ENCODE measurements at places on chromosomes 6 and 20. TPM values are rescaled to one million over a fixed set of nuclear protein-coding genes. Genes with fewer than 3 reads are reported as not detected.

Gene VIP
- total RNA-seq: 0.22 TPM

Gene FOXC1
- 3.9 TPM for total RNA-seq

Gene BAG2
- total RNA-seq: 0.38 TPM

Gene EMILIN3
- 0.44 TPM for total RNA-seq

Gene ELOVL4
- 7.4 TPM for total RNA-seq

Gene ESR1
- total RNA-seq: 0.40 TPM

Gene RIPPLY2
- total RNA-seq: not detected

Gene SAPCD1
- total RNA-seq: 1.2 TPM

DNA sequence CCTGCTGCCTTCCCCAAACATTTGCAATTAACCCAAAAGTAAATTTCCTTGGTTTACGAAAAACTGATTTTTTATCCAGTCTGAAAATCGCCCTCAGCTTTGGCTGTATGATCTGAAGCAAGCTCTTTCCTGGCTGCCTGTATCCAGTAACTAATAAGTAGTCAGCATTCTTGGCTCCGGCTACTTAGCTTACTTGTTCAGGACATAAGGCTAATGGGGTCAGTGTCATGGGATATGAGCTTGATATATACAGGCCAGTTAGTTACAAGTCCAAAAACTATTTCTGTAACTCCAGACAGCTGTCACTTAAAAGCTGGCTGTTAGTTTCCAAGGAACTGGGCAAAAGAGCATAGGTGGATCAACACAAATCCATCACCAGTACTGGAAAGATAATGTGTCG is 56.2 kb downstream of the KHDC1L start:
- H3K27ac ChIP-seq: no peak overlapping the region
- H3K36me3 ChIP-seq: no peaks in the 10 kb centered on the region
- H3K4me1 ChIP-seq: no peaks in the 10 kb centered on the region
- H3K27me3 ChIP-seq: no peaks in the 10 kb centered on the region

- H3K4me3 ChIP-seq: no peak overlapping the region
- H3K27ac ChIP-seq: no peak overlapping the region
- no peak for DNase-seq
- H3K4me1 ChIP-seq: no peaks in the 10 kb centered on the region
- no peaks in the 10 kb centered on the region for H3K36me3 ChIP-seq
Observed at GRCh38 chr20:17665756-17666155, 16.3 kb downstream of the RRBP1 start.

DNA sequence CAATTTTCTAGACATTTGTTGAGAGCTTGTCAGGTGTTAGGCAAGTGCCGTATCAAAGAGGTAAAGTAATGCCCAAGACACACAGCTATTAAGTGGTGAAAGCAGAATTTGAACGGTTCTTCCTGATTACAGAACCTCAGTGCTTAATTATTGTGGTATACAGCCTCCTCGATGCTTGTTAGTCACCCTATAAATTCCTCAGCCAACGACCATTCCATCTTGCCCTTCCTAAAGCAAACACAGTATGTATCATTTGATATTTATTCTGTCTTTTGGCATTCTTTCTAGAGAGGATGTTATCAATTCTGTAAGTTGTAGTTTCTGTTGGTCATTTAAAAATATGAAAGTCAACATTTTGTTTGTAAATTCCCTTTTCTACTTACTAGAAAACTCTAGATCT is 297.8 kb upstream of the BMP2 start:
- no peak for DNase-seq
- no peaks in the 10 kb centered on the region for H3K27me3 ChIP-seq
- no peak overlapping the region for H3K27ac ChIP-seq
- H3K4me1 ChIP-seq: no peaks in the 10 kb centered on the region
- no peaks in the 10 kb centered on the region for H3K36me3 ChIP-seq

GRCh38 chr20:41140226-41141133 is 3.1 kb downstream of the PLCG1 start:
- H3K27ac ChIP-seq: peak overlapping the region; percentile 98
- H3K4me3 ChIP-seq: peak overlapping the region; percentile 98
- peaks cover 8% of the 10 kb centered on the region for H3K36me3 ChIP-seq
- H3K4me1 ChIP-seq: peaks cover 38% of the 10 kb centered on the region
- no peak for DNase-seq
- no peaks in the 10 kb centered on the region for H3K27me3 ChIP-seq

- peaks cover 25% of the 10 kb centered on the region for H3K4me1 ChIP-seq
- no peaks in the 10 kb centered on the region for H3K27me3 ChIP-seq
- H3K27ac ChIP-seq: peak overlapping the region; percentile 36
- no peak for DNase-seq
- H3K4me3 ChIP-seq: no peak overlapping the region
Observed at GRCh38 chr20:51393571-51393970, 148.9 kb downstream of the NFATC2 start.

- no peaks in the 10 kb centered on the region for H3K36me3 ChIP-seq
- H3K27me3 ChIP-seq: no peaks in the 10 kb centered on the region
- H3K4me3 ChIP-seq: peak overlapping the region; percentile 54
- peaks cover 22% of the 10 kb centered on the region for H3K4me1 ChIP-seq
- DNase-seq: no peak
- peak overlapping the region; percentile 56 for H3K27ac ChIP-seq
Observed at GRCh38 chr20:3980260-3981131, 34.9 kb downstream of the RNF24 start.

- no peak within 1 kb of the TSS for H3K4me3 ChIP-seq
Observed at GRCh38 chr6:11778648-11779328, at the start of gene ADTRP. ADTRP (minus strand) TSS chr6:11778803; CDS start chr6:11778759, 44 bp downstream.

DNA sequence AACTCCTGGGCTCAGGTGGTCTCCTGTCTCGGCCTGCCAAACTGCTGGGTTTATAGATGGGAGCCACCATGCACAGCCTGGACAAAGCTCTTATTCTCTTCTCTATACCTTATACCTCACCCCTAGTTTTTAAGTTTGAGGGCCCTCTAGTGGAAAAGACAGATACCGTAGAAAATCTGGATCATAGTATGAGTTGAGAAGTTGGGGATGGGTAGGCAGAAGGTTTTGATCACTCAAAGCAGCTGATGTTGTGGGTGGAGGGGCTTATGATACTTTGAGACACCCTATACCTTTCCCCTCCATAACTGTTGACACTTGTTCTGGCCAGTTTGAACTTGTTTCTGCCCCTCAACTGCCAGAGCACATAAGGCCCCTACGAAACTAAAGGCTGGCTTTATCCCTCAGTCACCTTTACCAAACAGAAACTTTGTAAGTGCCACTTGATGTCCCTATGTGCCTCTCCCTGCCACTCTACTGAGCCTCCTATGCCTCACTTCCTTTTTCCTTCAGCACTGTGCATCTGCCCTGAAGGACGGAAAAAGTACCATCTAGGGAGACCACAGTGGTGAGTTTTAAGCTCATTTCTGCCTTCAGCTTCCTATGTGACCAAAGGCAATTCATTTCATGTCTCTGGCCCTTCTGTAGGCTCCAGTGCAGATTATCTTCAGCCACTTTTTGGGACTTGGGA is 28.6 kb downstream of the RALY start:
- no peak overlapping the region for H3K4me3 ChIP-seq
- H3K27ac ChIP-seq: no peak overlapping the region
- DNase-seq: no peak
- H3K27me3 ChIP-seq: no peaks in the 10 kb centered on the region
- H3K4me1 ChIP-seq: peaks cover 17% of the 10 kb centered on the region
- H3K36me3 ChIP-seq: no peaks in the 10 kb centered on the region

GRCh38 chr6:15675536-15676220 is 12.8 kb upstream of the DTNBP1 start:
- H3K4me3 ChIP-seq: no peak overlapping the region
- H3K4me1 ChIP-seq: no peaks in the 10 kb centered on the region
- peaks cover 9% of the 10 kb centered on the region for H3K27me3 ChIP-seq
- no peaks in the 10 kb centered on the region for H3K36me3 ChIP-seq
- no peak overlapping the region for H3K27ac ChIP-seq

DNA sequence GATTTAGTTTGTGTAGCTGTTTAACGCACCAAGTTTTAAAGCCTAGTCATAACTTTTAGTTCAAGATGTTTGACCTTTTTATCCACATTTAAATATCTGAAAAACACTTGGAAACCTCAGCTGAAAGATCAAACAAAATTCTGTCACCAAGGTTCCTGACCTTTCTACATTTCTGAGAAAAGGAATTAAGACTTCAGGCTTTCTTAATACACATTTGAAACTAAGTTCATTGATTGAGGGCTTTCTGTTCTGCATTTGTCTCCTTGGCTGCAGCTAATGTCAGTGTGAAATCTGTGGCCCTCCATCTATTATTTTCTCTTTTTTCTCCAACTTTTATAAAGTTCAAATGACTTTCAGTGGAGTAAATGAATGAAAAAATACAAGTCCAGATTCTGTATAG is 22.7 kb upstream of the FBXL4 start:
- H3K36me3 ChIP-seq: no peaks in the 10 kb centered on the region
- no peak overlapping the region for H3K27ac ChIP-seq
- no peaks in the 10 kb centered on the region for H3K27me3 ChIP-seq
- H3K4me3 ChIP-seq: no peak overlapping the region

- peaks cover 6% of the 10 kb centered on the region for H3K36me3 ChIP-seq
- H3K27ac ChIP-seq: no peak overlapping the region
- no peak for DNase-seq
- H3K4me1 ChIP-seq: peaks cover 39% of the 10 kb centered on the region
- no peak overlapping the region for H3K4me3 ChIP-seq
Observed at GRCh38 chr6:38179300-38179699, 359.8 kb downstream of the ZFAND3 start.

GRCh38 chr6:145502416-145502815 is 232.9 kb downstream of the EPM2A start:
- H3K4me1 ChIP-seq: no peaks in the 10 kb centered on the region
- no peaks in the 10 kb centered on the region for H3K36me3 ChIP-seq
- H3K27me3 ChIP-seq: no peaks in the 10 kb centered on the region
- H3K27ac ChIP-seq: no peak overlapping the region
- no peak for DNase-seq

GRCh38 chr6:36547646-36548400 is 544 bp upstream of the STK38 start:
- peak overlapping the region; percentile 96 for H3K27ac ChIP-seq
- no peak for DNase-seq
- no peaks in the 10 kb centered on the region for H3K27me3 ChIP-seq
- no peaks in the 10 kb centered on the region for H3K36me3 ChIP-seq
- H3K4me3 ChIP-seq: no peak overlapping the region

- H3K4me1 ChIP-seq: peaks cover 8% of the 10 kb centered on the region
- H3K27ac ChIP-seq: no peak overlapping the region
- peaks cover 5% of the 10 kb centered on the region for H3K36me3 ChIP-seq
- H3K27me3 ChIP-seq: no peaks in the 10 kb centered on the region
Observed at GRCh38 chr20:34916774-34917354, 38.7 kb downstream of the GSS start.

DNA sequence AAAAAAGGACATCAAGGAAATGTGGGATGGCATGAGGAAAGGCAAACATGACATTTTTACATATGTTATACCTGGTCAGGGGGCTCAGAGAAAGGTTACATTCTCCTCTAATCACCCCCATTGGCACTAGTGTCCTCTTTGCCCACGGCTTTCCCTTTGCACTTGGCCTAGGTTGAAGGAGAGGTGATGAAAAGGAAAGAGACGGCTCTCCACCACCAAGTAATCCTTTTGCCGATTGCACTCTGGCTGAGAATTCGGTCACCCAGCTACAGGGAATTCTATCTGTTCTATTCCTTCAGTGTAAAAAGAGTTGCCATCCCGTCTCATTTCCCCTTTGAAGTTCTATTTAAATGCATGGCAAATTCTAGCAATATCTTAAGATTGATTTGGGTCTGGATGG is 10.4 kb downstream of the VGLL2 start:
- H3K36me3 ChIP-seq: no peaks in the 10 kb centered on the region
- H3K4me3 ChIP-seq: no peak overlapping the region
- H3K4me1 ChIP-seq: peaks cover 5% of the 10 kb centered on the region

DNA sequence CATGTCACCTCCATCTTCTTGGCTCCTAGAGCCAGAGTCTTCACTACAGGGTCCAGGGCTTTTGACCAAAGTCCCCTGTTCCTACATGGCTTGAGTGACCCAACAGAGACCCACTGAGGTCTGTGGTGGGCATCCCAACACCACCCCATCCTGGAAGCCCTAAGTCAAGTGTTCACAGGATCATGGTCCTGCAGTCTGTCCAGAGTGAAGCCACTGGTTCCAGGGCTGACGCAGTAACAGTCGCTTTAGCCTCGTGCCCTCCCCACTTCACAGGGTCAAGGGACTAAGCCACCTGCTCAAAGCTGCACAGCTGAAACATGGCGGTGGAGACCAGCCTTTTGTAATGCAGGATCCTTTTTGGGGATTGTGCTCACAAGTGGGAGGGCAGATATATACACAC is 133.9 kb downstream of the JPH2 start:
- no peaks in the 10 kb centered on the region for H3K27me3 ChIP-seq
- no peak overlapping the region for H3K27ac ChIP-seq
- H3K4me3 ChIP-seq: no peak overlapping the region
- no peaks in the 10 kb centered on the region for H3K4me1 ChIP-seq
- no peak for DNase-seq
- H3K36me3 ChIP-seq: no peaks in the 10 kb centered on the region

GRCh38 chr6:21935561-21936028 is 342.0 kb downstream of the SOX4 start:
- no peaks in the 10 kb centered on the region for H3K4me1 ChIP-seq
- DNase-seq: no peak
- H3K27me3 ChIP-seq: no peaks in the 10 kb centered on the region
- no peaks in the 10 kb centered on the region for H3K36me3 ChIP-seq

- no peak for DNase-seq
- H3K4me1 ChIP-seq: peaks cover 8% of the 10 kb centered on the region
- no peaks in the 10 kb centered on the region for H3K27me3 ChIP-seq
- no peaks in the 10 kb centered on the region for H3K36me3 ChIP-seq
- peak within 1 kb of the TSS; percentile 59 for H3K27ac ChIP-seq
Observed at GRCh38 chr6:56246881-56247653, at the start of gene COL21A1. COL21A1 (minus strand) TSS chr6:56247580; CDS start chr6:56182618, 64,962 bp downstream.

GRCh38 chr6:44906761-44907160 is 421.4 kb upstream of the RUNX2 start:
- no peaks in the 10 kb centered on the region for H3K4me1 ChIP-seq
- DNase-seq: no peak
- no peak overlapping the region for H3K27ac ChIP-seq
- H3K27me3 ChIP-seq: no peaks in the 10 kb centered on the region
- H3K36me3 ChIP-seq: no peaks in the 10 kb centered on the region
- no peak overlapping the region for H3K4me3 ChIP-seq

DNA sequence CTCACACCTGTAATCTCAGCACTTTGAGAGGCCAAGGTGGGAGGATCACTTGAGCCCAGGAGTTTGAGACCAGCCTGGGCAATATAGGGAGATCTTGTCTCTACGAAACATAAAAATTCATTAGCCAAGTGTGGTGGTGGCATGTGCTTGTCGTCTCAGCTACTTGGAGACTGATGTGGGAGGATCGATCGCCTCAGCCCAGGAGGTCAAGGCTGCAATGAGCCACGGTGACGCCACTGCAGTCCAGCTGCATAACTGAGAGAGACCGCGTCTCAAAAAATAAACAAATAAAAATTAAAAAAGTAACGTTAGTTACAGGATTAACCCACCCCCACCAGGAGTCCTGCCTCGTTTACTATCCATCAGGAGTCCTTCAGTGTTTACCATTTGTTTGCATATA is 345.1 kb downstream of the BTBD3 start:
- no peak overlapping the region for H3K27ac ChIP-seq
- no peak overlapping the region for H3K4me3 ChIP-seq
- no peaks in the 10 kb centered on the region for H3K36me3 ChIP-seq
- no peaks in the 10 kb centered on the region for H3K27me3 ChIP-seq
